ENCODE measurements at places on chromosomes 7 and 10. TPM values are rescaled to one million over a fixed set of nuclear protein-coding genes. Genes with fewer than 3 reads are reported as not detected.

DNA sequence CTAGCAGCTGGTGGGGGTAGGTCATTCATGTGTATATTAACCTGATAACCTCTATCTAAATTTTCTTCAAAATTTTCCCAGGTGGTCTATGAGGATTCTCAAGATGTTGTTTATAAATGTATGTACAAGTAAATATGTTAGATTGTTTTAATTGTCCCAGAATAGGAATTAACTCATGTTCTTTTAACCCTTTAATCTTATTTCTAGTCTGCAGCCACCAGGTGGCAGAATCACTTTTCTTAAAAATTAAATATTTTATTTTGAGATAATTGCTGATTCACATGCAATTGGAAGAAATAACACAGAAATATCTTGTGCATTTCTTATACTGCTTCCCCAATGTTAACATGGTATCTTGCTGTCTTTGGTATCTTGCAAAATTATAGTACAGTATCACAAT is 589.5 kb downstream of the ARL4A start:
- DNase-seq: no peak

GRCh38 chr10:24900888-24901685 is 51.3 kb downstream of the PRTFDC1 start:
- DNase-seq: no peak

- no peak for DNase-seq
Observed at GRCh38 chr10:130587718-130588117, 451.5 kb downstream of the GLRX3 start.

- no peak for DNase-seq
Observed at GRCh38 chr10:31374146-31374696, 55.2 kb downstream of the ZEB1 start.

DNA sequence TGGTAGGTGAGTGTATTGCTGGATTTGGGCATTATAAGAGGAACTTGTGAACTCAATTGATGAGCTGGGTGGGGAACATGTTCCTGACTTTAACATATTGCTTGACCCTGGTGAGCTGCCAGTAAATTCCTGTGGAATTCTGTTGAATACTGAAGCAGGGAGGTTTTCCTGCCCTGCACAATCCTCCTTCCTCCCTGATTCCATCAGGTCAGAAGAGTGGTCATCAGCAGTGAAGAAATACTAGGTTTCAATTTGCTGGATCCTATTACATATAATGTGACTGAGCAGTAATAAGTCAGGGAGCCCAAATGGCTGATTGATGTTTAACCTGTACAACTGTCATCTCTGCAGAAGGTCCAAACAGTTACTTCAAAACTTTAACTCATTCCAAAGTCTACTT is 581.2 kb downstream of the SUGCT start:
- no peak for DNase-seq

- no peak for DNase-seq
Observed at GRCh38 chr10:13219685-13220670, 14.2 kb downstream of the UCMA start.

GRCh38 chr10:101012525-101013364 is 13.1 kb downstream of the LZTS2 start:
- no peak for DNase-seq

DNA sequence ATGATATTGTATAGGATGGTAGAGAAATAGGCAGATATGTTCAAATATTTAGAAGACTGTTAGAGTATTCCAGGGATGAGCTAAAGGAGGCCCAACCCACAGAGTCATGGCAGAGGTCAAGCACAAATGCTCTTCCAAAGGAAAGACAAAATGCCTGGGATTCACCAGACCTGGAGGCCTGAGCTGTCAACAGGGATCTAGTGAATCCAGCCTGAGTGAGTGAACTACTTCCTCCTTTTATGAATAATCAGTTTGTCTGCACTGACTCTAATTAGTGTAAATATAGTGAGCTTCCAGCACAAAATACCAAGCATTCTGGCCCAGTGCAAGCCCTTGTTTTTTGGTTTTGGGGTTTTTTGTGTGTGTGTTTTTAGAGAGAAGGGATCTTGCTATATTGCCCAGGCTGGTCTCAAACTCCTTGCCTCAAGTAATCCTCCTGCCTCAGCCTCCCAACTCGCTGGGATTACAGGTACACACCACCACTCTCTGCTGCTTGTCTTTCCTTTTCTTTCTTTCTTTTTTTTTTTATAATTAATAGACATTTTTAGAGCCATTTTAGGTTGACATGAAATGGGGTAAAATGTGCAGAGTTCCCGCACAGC is 244.4 kb downstream of the SKIDA1 start:
- no peak for DNase-seq

- DNase-seq: no peak
Observed at GRCh38 chr7:106770191-106770590, 94.9 kb upstream of the PIK3CG start.

DNA sequence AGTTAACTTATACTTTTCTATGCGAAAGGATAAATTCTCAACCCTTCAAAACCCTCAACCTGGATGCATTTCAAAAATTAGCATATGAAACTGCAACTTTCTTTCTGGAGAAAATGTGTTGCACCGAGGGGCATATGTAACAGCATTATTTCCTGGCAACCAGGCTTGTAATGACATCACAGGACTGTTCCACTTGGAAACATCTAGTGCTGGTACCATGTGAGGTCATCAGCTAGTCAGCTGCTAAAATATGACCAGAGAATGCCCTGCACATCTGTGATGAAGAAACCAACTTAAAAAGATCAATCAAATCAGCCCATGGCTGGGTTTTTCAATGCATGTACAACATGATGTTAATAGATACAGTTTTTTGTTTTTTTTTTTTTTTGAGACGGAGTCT is 40.0 kb downstream of the FGFR2 start:
- DNase-seq: no peak

- DNase-seq: no peak
Observed at GRCh38 chr10:111075577-111076185, 1.1 kb upstream of the ADRA2A start.

GRCh38 chr7:69808391-69808790 is 210.1 kb downstream of the AUTS2 start:
- DNase-seq: no peak

GRCh38 chr7:55325371-55325792 is 39.8 kb upstream of the LANCL2 start:
- DNase-seq: no peak

LIPM gene
- not detected for polyA plus RNA-seq

PON3 gene
- polyA plus RNA-seq: 1.6 TPM

GRCh38 chr7:127478461-127478860 is 86.0 kb upstream of the ZNF800 start:
- no peak for DNase-seq

TFR2 gene
- polyA plus RNA-seq: 0.82 TPM

- DNase-seq: no peak
Observed at GRCh38 chr10:62666275-62666674, 138.2 kb upstream of the ADO start.

ZNF365 gene
- polyA plus RNA-seq: 0.29 TPM

GPR141 gene
- polyA plus RNA-seq: not detected

GRCh38 chr7:150963707-150964559 is 14.2 kb downstream of the KCNH2 start:
- DNase-seq: no peak

DNA sequence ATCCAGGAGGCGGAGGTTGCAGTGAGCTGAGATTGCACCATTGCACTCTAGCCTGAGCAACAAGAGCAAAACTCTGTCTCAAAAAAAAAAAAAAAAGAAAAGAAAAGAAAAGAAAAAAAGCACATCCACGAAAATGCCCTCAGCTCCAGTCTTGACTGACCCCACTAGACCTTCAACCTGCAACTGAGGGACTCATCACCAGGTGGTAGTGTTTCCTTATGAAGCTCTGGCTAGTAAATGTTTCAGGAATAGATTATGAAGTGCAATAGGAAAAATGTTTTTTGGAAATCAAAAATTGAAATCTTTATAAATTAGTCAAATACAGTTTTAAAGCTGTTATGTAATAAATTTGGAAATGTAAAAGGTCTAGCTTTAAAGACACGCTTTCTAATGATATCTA is 22.4 kb downstream of the TLL2 start:
- no peak for DNase-seq

DNA sequence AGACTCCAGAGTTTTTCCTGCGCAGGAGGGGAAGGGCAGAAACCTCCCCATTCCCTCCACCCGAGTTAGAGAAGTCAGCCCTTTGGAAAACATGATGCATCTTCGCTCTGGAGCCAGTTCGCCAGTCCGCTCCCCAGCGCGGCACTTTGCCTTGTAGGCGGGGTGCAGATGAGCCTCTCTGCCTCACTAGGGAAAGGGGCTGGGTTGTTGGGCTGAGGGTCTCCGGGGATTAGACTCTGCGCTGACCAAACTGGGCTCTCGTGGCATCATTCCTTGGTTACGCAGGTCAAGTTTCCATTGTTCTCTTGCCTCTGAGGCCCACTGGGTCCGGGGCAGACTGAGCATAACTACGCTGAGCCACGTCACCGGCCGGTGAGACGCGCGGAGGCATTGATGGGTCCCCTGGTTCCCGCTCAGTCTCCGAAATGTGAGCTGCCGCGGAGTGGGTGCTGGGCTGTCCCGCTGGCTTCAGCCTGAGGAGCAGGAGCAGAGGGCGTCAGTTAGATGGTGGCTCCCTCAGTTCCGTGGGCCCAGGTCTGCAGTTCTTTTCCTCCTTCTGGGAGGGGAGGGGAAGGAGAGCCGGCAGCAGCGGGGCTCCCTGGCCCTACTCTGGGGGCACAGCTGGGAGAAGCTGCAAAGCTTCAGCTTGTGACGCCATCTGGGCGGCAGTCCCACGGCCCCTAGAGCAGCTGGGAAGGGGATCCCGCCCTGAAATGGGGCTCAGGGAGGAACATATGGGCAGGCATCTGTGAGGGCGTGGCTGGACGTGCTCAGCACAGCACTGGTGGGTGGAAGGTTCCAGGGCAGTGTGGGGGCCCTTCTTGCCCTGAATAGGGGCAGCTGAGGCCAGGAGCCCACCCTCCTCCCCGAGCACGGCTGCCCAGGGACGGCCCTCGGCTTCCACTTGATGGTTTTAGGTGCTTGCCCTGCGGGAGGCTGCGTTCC is 121.3 kb upstream of the BTBD16 start:
- no peak for DNase-seq

- peak; percentile 10 for DNase-seq
Observed at GRCh38 chr10:98511876-98512275, 65.1 kb upstream of the HPS1 start.

PLXNA4 gene
- 14.7 TPM for polyA plus RNA-seq

DNA sequence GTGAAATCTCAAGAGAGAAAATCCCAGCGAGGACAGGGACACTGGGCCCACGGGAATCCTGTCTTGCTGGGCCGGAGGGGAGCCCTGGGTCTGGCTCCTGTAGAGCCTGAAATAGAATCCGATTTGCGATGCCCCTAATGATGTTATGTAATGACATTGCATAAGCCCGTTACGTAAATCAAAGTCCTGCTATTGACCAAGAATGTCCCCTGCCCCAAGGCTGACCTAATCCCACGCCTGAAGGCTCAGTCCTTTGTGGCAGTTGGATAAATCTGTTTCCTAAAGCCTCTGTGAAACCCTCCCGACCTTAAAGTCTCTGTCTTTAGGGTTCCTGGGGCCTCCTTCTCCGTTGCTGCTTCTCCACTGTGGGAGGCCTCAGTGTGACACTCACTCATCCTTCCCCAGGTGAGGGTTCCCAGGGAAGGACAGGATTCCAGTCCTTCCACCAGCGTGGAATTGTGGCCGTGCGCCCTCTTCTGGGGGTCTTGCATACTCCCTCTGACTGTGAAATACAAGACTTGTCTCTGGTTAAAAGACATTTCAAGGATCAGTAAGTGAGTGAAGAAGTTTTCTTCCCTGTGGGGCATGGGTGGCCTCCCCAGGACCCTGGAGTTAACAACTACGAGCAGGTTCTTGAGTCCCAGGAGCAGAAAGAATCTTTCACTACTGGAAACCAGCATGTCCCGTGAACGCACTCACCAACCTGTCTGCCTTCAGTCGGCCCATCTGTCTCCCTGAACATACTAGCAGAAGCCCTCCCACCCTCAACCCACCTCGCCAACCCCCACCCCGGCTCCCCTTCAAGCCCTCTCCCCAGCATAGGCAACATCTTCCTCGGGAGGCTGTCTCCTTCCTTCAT is 19.8 kb downstream of the ZNF467 start:
- no peak for DNase-seq

- no peak for DNase-seq
Observed at GRCh38 chr7:69367780-69368179, 230.5 kb upstream of the AUTS2 start.

- no peak for DNase-seq
Observed at GRCh38 chr10:22683140-22683389, 31.3 kb downstream of the PIP4K2A start.

DNA sequence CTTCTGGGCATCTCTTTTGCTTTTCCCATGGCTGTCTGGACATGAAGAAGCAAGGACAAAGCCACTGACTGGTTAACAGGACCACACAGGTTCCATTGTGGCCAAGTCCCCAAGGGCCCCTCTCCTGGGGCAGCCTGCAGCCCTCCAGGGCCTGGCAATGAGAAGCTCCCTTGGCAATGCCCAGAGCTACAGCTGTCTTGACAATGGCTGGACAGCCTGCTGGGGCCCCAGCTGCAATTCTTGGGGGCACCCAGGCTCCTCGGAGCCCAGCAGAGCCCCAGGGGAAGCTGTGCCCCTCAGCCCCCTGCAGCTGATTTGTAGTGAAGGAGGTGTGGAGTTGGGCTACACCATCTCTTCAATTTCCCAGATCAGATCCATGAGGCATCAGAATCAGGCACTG is 384.9 kb upstream of the PODXL start:
- DNase-seq: no peak

GRCh38 chr7:11427686-11428273 is 404.2 kb downstream of the THSD7A start:
- peak; percentile 43 for DNase-seq

DNA sequence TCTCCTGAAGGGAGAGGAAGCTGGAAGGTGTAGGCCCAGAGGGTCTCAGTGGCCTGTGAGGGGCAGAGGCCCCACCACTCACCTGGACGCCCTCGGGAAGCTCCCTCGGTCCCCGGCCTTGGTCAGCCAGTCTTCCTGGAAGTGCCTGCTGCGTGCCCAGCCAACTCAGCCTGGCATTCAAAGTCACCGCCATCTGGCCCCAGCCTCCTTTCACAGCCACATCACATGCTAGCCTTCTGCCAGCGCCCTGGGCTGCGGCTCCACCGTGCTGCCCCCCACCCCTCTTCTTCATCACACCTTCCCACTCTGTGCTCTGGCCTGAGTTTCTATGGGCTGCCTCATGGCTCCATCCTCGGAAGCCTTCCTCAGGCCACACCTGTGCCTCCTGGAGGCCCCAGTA is 98.0 kb downstream of the ZMIZ1 start:
- no peak for DNase-seq

All from right renal pelvis (tissue), 4 donors.